ENCODE measurements at places on chromosomes 5 and 9.

- no peak for DNase-seq
Observed at GRCh38 chr5:148856009-148856367, 29.6 kb downstream of the ADRB2 start.

GRCh38 chr5:135126688-135127438, 92.8 kb upstream of the PITX1 start:
- DNase-seq, result no peak

DNA sequence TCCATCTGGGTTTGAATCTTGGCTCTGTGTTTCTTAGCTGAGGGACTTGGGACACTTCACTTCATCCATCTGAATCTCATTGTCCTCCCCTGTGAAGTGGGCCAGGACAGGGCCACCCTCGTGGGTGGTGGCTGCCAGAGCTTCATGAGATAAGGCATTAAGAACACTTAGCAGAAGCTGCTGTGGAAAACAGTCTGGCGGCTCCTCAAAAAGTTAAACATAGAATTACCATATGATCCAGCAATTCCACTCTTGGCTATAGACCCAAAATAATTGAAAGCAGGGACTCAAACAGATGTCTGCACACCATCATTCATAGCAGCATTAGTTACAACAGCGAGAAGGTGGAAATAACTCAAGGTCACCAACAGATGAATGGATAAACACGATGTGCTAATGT, 42.4 kb upstream of the GGTA1 start:
- DNase-seq, result no peak

- DNase-seq, result no peak
Observed at GRCh38 chr9:109156708-109157107, 10.3 kb downstream of the FRRS1L start.

DNA sequence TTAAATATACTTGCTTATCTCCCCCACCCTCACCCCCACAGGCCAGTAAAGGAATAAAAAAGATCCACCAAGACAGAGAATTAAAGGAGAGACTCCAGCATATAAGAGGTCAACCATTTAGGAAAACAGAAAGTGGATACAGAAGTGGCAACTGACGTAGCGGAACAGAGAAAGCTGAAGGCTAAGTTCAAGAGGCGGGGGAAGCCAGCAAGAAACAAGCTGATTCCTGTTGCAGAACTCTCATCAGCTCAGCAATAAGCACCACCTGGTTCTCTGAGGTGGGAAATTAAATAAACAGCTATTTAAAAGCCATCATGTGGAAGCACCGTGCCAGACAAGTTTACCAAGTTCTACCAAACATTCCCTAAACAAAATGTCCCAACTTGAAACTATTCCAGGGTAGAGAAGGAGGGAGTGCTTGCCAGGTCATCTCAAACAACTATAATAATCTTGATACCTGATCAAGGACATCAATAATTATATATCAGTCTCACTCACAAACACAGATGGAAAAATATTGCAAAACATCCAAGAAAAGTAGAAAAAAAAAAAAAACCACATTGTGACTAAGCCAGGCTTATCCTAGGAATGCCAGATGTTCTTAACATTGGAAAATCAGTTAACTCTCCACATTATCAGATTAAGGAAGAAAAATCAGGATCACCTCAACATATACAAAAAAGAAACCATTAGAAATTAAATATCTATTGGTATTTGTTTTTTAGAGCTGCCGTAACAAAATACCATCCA, 7.3 kb upstream of the ARL15 start:
- no peak for DNase-seq

DNA sequence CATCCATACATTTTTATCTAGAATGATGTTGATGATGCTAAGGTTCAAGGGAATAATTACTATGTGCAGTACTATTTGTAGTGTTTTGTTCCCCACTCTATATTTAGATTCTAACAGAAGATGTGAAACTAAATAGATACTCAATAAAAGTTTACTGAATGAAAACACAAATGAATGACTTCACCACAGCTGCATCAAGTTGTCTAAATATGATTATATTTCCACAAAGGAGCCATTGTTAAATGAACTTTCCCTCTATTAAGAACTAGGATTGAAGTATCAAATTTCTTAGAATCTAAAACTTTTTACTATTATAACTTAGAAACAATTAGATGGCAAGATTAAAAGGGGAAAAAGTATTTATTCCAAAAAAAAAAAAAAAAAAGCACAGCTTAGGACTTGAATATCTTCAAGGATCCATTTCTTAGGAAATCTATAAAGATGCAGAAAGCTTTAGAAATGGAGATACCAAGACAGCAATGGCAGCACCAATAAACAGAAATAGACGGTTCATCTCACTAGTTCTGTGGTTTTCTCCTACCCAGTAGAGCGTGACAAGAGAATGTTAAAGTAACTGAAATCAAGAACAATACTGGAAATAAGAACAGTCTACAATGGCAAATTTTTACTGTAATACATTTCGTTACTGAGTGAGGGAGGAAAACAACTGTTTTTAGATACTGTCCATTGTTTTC, 347.6 kb downstream of the EBF1 start:
- DNase-seq, result no peak

- DNase-seq, result no peak
Observed at GRCh38 chr5:1446602-1447343, 1.5 kb upstream of the SLC6A3 start.

GRCh38 chr5:171428809-171429542, 9.5 kb downstream of the FGF18 start:
- DNase-seq, result no peak
